Esophagus mucosa (tissue), 1 donor: ENCODE measurements at places on chromosomes 7 and 10. TPM values are rescaled to one million over a fixed set of nuclear protein-coding genes. Genes with fewer than 3 reads are reported as not detected.

The MAT1A gene
- 0.48 TPM for total RNA-seq

- peak; percentile 26 for ATAC-seq
Measured at GRCh38 chr10:114648368-114648767, 9.7 kb downstream of the ABLIM1 start.

DNA sequence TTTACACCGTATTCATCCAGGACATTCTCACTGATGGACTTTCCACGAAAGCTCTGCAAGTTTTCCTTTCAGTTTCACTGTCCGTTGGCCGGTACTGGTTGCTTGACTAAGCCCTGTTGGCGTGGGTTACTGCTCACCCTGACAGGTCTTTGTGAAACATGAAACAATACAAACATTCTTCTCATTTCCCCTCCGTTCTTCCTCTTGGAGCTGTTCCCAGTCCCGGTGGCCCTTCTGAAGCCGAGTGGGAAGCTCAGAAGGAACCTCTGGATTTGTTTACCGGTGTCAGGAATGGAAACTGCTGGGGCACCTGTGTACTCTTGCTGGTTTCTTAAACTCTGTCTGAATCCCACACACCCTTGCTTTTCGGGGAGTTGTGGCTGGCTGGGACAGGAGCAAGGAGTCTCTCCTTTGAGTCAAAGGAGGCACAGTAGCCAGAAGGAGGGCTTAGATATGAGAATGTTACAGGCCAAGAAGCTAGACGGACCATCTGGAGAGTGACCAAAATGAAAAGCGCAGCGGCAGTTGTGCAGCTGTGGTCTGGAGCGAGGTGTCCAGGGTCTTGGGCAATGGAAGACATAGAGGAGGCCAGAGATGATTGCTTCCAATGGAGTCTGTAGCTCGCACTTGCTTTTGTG, 45.7 kb downstream of the LYZL2 start:
- peak; percentile 50 for ATAC-seq

The LMOD2 gene
- total RNA-seq = not detected

GRCh38 chr10:95693668-95694534, at the start of gene TCTN3:
TSS of gene TCTN3 (minus strand) at chr10:95693927. CDS start at chr10:95693899, 28 bp downstream.
- peak; percentile 100 for ATAC-seq

GRCh38 chr7:16462431-16462889, 3.1 kb downstream of the SOSTDC1 start:
- no peak for ATAC-seq

The LAMB1 gene
- 35.0 TPM for total RNA-seq
